ENCODE measurements at places on chromosomes 11 and 22. TPM values are rescaled to one million over a fixed set of nuclear protein-coding genes. Genes with fewer than 3 reads are reported as not detected.

The SLC22A25 gene
- total RNA-seq = not detected

The CCDC157 gene
- 5.2 TPM for total RNA-seq

The ATG2A gene
- total RNA-seq = 21.7 TPM

The TEX12 gene
- total RNA-seq = not detected

The CSNK2A3 gene
- total RNA-seq = 2.6 TPM

The ACRV1 gene
- total RNA-seq = not detected

The C11orf87 gene
- 0.09 TPM for total RNA-seq

The DYNC2H1 gene
- 22.1 TPM for total RNA-seq

The TKFC gene
- 35.0 TPM for total RNA-seq

The LMO1 gene
- total RNA-seq = not detected

The SF3B2 gene
- 145 TPM for total RNA-seq

The OR2AT4 gene
- total RNA-seq = not detected

The GTSE1 gene
- total RNA-seq = 1.4 TPM

The SSTR3 gene
- total RNA-seq = not detected

The TBX10 gene
- not detected for total RNA-seq

The MYO7A gene
- total RNA-seq = 5.5 TPM

The CDC42BPG gene
- total RNA-seq = 16.3 TPM

The PHF21B gene
- total RNA-seq = not detected

The RIBC2 gene
- 2.6 TPM for total RNA-seq

The ARHGAP8 gene
- total RNA-seq = 18.2 TPM

The APOL4 gene
- 29.0 TPM for total RNA-seq

The CDON gene
- total RNA-seq = 18.5 TPM

The KRTAP5-8 gene
- total RNA-seq = not detected

The RAB39A gene
- 3.1 TPM for total RNA-seq

The MRGPRE gene
- total RNA-seq = not detected

The FDXACB1 gene
- total RNA-seq = 2.4 TPM

The PANX1 gene
- total RNA-seq = 17.0 TPM

The C11orf68 gene
- total RNA-seq = 36.5 TPM

The GGT1 gene
- total RNA-seq = 65.1 TPM

The POTEH gene
- total RNA-seq = not detected

The RIMBP3B gene
- 0.21 TPM for total RNA-seq

The ACR gene
- 0.62 TPM for total RNA-seq

All from lower lobe of right lung (tissue), 2 donors.